ENCODE measurements at places on chromosomes 2 and 18. TPM values are rescaled to one million over a fixed set of nuclear protein-coding genes. Genes with fewer than 3 reads are reported as not detected.

Gene GKN2
- not detected for total RNA-seq

Gene CDKL4
- total RNA-seq = 11.8 TPM

Gene LYPD6B
- total RNA-seq = 0.56 TPM

Gene UXS1
- total RNA-seq = 49.5 TPM

Gene LIMS3
- total RNA-seq = 1.1 TPM

Gene SPDYA
- 0.58 TPM for total RNA-seq

Gene SRD5A2
- total RNA-seq = not detected

Gene MYOM1
- total RNA-seq = 0.38 TPM

Gene OLA1
- total RNA-seq = 96.7 TPM

Gene ATIC
- total RNA-seq = 50.2 TPM

Gene SERPINB13
- not detected for total RNA-seq

Gene CRYBA2
- total RNA-seq = not detected

Gene OSR1
- 21.4 TPM for total RNA-seq

Gene GPR45
- total RNA-seq = not detected

Gene CPO
- total RNA-seq = under 0.01 TPM

Gene CHRND
- not detected for total RNA-seq

Gene ZNF513
- 6.8 TPM for total RNA-seq

Gene C2orf78
- total RNA-seq = not detected

Gene GRB14
- 12.8 TPM for total RNA-seq

Gene SNED1
- total RNA-seq = 4.6 TPM

Gene REG1A
- total RNA-seq = not detected

Gene IL36B
- total RNA-seq = not detected

Gene SDC1
- total RNA-seq = 14.4 TPM

Gene IRS1
- 19.6 TPM for total RNA-seq
